ENCODE measurements at places on chromosomes 11 and 22. TPM values are rescaled to one million over a fixed set of nuclear protein-coding genes. Genes with fewer than 3 reads are reported as not detected.

Gene UBASH3B
- 81.9 TPM for total RNA-seq

Gene DUSP18
- total RNA-seq: 11.0 TPM

DNA sequence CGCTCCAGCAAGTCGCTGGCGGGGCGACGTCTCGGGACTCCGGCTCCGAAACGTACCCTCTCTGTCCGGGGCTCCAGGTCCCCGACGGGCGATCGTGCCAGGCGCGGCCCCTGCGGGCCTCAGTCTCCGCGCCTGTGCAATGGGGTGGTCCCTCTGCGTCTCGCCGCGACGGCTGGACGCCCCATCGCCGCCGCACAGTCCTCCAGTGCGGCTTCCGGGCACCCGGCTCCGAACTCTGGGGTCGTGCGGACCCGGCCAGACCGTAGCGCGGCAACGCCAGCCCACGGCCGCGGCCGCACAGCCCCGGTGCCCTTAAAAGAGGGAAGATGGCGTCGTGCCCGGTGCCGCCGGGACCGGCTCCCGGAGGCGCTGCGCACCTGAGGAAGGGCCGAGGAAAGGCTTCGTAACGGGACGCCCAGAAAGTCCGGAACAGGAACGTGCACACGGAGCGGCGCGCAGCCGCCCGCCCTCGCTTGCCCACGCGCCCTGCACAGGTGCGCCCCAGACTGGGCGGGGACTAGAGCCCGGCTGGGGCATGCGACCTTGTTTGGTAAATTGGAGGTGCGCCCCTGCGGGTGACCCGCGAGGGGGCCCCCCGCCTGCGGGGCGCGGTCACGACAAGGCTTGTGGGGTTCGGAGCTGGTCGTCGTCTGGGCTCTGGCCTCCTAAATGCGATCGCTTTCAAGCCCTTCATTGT is 525 bp downstream of the BIK start:
- no peak overlapping the region for H3K27ac ChIP-seq
- peaks cover 23% of the 10 kb centered on the region for H3K4me1 ChIP-seq
- no peaks in the 10 kb centered on the region for H3K36me3 ChIP-seq
- peak overlapping the region; percentile 89 for H3K4me3 ChIP-seq

- no peaks in the 10 kb centered on the region for H3K36me3 ChIP-seq
- H3K27ac ChIP-seq: no peak overlapping the region
- peaks cover 26% of the 10 kb centered on the region for H3K4me1 ChIP-seq
- H3K4me3 ChIP-seq: no peak overlapping the region
Measured at GRCh38 chr11:117080370-117080769, 17.9 kb downstream of the SIK3 start.

GRCh38 chr11:128453444-128454336 is 133.7 kb downstream of the ETS1 start:
- H3K4me1 ChIP-seq: peaks cover 8% of the 10 kb centered on the region
- H3K27me3 ChIP-seq: no peaks in the 10 kb centered on the region

Measured in PC-9 (cell line).